ENCODE measurements at places on chromosomes 11 and 22.
A peak's percentile ranks its signal among the peaks of the same experiment; 100 is the strongest.

- no peak for DNase-seq
Measured at GRCh38 chr22:45969414-45969799, 7.6 kb downstream of the WNT7B start.

- DNase-seq = no peak
Measured at GRCh38 chr11:126232683-126233082, 21.1 kb downstream of the FAM118B start.

DNA sequence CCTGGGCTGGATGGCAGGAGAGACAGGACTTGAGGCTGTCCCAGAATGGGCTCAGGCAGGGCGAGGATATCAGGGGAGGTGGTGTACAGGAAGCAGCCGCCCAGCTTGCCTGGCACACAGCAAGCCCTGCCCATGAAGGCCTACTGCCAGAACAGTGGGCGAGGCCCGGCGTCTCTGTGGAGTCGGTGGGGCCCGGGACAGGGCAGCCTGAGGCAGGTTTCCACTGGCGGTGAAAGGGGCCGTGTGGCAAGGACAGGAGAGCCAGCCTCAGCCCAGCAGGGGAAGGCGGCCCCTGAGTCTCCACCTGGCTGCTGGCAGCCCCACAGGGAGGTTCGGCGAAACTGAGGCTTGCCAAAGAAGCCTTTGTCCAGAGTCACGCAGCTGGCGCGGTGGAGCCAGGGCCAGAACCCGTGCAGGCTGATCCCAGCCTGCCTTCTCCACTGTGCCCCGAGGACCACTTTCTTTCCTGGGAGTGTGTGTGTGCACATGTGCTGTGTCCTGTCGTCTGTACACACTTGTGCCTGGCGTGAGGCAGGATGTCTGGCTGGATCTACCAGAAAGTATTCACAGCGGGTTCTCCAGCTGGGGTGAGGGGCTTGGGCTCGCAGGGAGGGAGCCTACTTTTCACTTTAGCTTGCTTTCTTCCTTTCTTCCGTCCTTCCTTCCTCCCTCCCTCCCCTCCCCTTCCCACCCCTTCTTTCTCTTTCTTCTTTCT, 1.2 kb downstream of the TSPO start:
- no peak for DNase-seq

GRCh38 chr11:33912405-33913361, 20.8 kb upstream of the LMO2 start:
- no peak for DNase-seq

DNA sequence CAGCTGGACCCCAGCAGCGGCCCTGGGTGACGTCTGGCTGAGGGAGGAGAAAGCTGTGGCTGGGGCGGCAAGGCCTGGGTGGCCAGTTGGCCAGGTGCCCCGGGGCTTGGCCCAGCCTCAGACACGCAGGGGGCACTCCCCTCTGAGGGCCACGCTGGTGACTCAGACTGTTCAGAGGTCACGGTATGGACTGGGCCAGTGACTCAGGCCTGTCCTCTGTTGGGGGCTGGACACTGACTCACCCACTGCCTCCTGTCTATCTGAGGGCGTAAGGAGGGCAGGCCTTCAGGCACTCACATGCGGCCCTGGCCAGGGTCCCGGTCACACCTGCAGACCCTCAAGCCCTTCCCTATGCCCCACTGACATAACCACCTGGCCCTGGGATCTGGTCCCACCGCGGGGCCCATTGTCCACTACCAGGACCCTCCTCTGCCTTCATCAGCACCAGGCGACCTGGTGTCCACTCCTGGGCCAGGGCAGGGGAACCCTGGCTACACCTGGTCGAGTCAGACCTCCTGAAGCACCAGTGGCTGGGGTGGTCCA, 3.7 kb upstream of the MUC5AC start:
- no peak for DNase-seq

GRCh38 chr11:125551835-125552342, 17.4 kb upstream of the EI24 start:
- DNase-seq = no peak

GRCh38 chr11:128052912-128053641, 534.3 kb downstream of the ETS1 start:
- peak; percentile 73 for DNase-seq

- no peak for DNase-seq
Measured at GRCh38 chr11:107172996-107173395, 154.7 kb upstream of the GUCY1A2 start.

DNA sequence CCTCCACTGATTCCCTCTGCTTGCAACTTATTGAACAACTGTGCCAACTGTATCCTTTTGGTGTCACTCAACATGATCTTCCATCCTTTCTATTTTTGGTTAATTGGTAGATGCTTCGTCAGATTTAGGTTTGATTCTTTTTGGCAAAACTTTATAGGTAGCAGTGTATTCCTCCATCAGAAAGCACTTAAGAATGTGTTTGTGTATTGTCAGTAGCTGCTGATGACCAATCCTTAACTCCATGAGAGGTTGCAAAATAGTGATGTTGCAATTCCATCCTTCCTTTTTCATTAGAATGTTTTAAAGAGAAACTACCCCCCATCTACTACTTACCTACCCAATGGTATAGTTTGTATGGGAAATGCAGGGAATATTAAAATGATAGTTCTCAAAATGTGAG, 22.1 kb downstream of the FAM76B start:
- no peak for DNase-seq

GRCh38 chr11:121510438-121510837, 57.7 kb upstream of the SORL1-AS1 start:
- DNase-seq = no peak

GRCh38 chr22:26734339-26735018, 77.1 kb downstream of the MIAT start:
- DNase-seq = no peak

All from Jurkat, Clone E6-1 (cell line).